ENCODE measurements at places on chromosomes 5 and 9.

- DNase-seq, result no peak
These were observed 38.6 kb downstream of the NR4A3 start for GRCh38 chr9:99860266-99860665.

DNA sequence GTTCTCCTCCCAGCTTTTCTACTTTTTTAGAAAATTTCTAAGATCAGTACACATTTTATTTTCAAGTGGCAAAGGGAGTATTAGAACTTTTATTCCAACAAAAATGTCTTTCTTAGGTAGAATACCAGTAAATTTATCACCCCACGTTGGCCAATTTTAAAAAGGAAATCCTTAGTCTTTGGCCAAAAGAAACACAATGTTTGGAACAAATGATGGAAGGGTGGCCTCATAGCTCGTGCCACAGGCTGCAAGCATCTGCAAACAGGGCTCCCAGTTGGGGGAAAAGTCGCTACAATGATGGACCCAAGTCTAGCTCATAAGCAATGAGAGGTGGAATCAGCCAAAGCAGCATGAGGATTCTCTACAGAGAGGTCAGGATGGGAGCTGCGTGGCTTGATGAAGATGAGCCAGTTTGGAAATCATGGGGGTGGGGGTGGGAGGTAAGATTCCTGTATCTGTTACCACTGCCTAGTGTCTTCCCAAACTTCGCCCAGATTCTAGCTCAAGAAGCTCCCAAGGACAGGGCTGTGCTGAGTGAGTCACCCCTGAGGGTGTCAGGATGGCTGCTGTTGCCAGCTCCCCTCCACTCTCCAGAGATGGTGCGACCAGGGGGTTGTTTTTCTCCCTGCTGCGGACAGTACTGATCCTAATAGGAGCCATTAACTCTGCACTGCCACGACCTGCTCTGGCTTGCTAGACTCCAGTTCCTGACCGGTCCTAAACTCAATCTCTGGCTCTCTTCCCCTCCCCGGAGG lies 75.6 kb downstream of the DCP2 start:
- DNase-seq, result no peak

DNA sequence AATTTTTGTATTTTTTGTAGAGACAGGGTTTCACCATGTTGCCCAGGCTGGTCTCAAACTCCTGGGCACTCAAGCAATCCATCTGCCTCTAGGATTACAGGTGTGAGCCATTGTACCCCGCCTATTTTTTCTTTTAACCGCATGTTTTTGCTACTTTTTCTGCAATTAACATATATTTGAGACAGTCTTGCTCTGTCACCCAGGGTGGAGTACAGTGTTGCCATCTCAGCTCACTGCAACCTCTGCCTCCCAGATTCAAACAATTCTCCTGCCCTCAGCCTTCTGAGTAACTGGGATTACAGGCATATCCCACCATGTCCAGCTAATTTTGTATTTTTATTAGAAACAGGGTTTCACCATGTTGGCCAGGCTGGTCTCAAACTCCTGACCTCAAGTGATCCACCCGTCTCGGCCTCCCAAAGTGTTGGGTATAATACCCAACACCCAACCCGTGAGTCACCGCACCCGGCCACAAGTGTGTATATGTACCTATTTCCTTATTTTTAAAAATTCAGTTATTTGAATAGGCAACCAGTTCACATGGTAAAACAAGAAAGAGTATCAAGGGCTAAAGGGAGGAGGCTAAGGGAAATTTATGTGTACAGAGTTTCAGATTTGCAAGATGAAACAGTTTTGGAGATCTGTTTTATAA lies 13.3 kb downstream of the PHAX start:
- no peak for DNase-seq

DNA sequence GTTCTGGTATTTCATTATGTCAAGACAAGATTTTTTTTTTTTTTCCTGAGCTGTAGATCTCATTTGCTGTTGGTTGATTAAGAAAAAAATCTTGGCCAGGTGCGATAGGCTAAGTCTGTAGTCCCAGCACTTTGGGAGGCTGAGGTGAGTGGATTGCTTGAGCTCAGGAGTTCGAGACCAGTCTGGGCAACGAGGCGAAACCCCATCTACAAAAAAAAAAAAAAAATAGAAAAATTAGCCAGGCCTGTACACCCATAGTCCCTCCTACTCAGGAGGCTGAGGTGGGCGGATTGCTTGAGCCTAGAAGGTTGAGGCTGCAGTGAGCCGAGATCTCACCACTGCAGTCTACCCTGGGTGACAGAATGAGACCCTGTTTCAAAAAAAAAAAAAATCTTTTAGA lies 12.2 kb downstream of the CDC42SE2 start:
- DNase-seq, result no peak

- peak; percentile 56 for DNase-seq
These were observed 3.0 kb upstream of the UBE2R2 start for GRCh38 chr9:33813712-33814641.

GRCh38 chr5:167796672-167797071 lies 494.8 kb upstream of the WWC1 start:
- no peak for DNase-seq

DNA sequence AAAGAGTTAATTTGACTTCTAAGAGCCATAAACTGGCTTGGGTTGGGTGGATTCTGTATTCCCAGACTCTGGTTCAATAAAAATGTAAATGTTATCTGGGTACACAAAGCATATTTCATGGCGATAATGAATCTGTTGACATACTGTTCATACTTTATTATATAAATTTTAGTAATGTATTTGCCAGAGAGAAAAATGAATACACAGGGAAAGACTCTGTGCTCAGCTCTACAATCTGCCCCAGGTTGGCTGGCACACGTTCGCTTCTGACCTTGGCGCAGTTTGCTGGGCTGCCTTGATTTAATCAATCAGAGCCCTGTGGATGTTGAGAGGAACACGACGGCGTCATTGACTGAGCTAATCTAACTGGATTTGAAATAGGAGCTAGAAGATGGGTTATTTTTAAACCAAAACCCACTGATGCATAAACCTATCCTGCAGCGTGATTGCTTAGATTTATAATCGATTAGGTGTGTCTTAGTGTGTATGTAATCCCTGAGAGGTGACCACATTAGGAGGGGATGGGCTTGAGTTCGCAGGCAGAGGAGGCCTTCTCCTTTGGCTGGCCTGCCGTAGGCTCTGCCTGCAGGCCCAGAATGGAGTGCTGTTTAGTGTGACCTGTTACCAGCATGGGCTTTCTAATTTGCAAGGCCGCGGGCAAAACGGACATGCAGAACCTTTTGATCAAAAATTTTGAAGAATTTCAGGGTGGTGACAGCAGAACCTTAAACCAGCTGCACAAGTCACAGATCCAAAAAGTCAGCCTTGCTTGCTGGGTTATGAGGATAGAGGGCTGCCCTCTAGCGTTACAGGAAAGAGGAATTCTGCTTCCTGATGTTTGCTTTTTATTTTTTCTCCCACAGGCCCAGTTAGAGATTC lies 3.9 kb upstream of the ADCY2 start:
- no peak for DNase-seq

GRCh38 chr5:122730037-122730436 lies 44.8 kb upstream of the SNX2 start:
- DNase-seq, result no peak

DNA sequence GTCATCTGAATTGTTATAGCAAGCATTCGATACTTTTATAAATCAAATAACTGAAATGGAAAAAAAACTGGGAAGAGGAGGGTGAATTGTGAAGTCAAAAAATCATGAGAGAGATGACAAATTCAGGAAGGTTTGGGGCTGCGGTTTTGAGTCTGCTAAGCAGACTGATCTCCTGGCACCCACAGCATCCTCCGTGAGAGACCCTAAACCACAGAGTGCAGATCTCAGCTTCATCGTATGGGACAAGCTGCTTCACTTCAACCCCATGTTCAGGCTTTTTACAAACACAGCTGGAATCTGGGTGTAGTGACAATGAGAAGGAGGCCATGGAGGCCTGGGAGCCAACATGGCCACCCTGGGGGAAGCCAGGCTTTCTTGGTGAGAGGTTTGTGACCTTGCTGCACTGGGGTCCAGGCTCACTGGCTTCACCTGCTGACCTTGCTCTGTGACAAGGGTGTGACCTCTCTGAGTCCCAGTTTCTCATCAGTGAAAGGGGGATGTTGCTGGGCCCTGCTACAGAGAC lies 19.4 kb downstream of the USP20 start:
- peak; percentile 55 for DNase-seq

GRCh38 chr9:109652971-109653370 lies 127.0 kb upstream of the PALM2AKAP2 start:
- DNase-seq, result no peak

GRCh38 chr9:128246471-128246870 lies 29.3 kb downstream of the GOLGA2 start:
- no peak for DNase-seq

- peak; percentile 66 for DNase-seq
These were observed 11.4 kb downstream of the MTAP start for GRCh38 chr9:21813575-21814473.

DNA sequence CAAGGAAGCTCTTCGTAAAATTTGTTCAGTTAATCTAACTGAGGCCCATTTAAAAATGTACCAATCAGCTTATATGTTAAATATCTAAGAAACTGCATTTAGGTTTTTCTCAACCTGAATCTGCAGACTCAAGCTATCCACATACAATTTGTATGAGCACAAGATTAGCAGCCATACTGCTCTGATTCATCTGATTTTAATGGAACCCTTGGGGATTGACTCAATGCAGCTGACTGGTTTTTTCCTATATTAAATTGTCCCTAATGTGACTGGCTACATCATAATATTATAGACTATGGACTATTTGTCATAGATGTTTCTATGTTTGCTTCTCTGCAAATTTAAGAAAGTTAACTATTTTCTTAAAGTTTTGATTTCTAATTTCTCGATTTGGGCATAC lies 451.0 kb upstream of the TUSC1 start:
- DNase-seq, result no peak

GRCh38 chr5:115767424-115767823 lies 49.0 kb downstream of the CDO1 start:
- no peak for DNase-seq

DNA sequence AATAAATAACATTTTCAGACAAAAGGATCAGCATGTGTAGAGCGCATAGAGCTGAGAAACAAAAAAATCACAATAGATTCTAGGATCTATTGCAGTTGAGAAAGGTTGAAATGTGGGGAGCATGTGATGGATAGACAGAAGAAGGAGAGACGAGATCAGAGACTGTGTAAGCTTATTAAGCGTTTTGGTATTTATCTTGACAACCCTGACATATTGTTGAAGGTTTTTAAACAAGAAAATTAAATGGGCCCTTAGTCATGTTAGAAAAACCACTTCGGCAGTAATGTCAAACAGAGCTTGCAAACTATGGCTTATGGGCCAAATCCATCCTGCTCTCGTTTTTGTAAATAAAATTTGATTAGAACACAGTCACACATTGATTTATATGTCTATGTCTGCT lies 200.5 kb upstream of the KLF4 start:
- DNase-seq, result no peak

GRCh38 chr9:130020618-130021017 lies 22.4 kb downstream of the FNBP1 start:
- no peak for DNase-seq

DNA sequence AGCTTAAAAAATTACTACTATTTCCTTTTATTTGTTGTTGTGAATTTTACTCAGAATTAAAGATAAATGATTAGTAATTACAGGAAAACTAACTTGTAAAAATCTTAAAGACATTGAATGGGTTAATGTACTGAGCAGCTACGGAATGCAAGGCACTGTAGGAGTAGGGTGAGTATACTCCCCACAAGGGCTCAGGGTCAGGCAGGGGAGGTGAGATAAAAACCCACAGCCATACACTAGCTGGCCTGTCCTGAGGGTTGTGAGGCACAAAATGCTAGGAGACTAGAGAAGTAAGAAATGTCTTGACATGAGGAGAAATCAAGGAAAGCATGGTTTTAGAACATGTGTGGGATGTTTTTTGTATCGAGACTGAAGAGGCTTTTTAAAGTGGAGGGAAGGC lies 13.4 kb downstream of the ZBED3 start:
- no peak for DNase-seq

DNA sequence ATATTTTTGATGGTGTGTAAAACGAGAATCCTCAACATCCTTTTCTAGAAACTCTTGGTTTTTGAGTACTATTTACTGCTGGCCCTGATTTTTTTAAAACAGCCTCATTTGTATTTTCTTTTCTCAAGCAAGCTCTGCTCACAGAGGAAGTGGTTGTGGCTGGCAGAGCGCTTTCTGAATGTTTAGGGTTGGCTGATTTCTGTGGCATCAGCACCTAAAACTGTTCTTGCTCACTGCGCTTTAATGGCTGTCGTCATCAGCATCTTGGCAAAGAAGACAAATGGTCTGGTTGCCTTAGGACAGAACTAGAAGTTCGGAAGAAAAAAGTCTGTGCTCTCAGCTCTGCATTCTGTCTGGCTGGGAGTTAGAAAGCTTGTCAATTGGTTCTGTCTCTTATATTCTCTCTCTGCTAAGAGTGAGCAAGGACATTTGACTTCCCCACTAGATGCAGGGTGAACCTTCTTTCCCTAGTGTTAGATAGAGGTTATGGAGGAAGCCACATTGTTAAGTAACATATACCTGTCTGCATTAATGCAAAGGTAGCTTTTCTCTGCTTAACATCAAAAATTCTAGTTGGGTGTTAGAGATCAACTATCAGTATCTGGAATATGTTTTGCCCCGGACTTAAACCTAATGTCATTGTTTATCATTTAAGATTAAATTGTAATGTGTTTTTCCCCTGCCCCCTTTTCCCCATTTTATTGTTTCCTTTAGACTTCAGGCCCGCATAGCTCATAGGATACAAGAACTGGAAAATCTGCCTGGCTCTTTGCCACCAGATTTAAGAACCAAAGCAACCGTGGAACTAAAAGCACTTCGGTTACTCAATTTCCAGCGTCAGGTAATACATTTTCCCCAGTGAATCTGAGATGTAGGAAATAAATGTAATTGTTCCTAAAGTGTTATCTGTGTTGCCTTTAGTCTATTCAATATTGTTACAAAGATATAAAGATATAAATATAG lies 39.0 kb downstream of the SMARCA2 start:
- peak; percentile 78 for DNase-seq

DNA sequence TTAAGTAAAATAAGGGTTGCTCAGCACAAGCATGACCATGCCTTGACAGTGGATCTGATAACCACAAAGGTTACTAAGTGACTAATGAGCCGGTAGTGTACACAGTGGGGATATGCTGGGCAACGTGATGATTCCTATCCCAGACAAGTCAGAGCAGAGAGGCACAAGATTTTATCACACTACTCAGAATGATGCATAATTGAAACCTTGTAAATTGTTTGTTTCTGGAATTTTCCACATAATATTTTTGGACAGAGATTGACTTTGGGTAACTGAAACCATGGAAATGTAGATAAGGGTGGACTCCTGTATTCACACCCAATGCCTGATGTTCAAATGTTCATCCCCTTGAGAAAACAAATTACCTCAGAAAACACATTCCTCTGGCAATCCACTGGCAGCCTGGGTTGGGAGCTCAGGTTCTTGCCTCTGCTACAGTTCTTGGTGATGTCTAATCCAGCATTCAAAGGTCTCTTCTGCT lies 16.2 kb upstream of the ERAP1 start:
- no peak for DNase-seq

All from immature natural killer cell (primary cell).